ENCODE measurements at places on chromosomes 7 and 10.

GRCh38 chr7:22876986-22877729 lies 54.5 kb upstream of the TOMM7 start:
- DNase-seq, result no peak

DNA sequence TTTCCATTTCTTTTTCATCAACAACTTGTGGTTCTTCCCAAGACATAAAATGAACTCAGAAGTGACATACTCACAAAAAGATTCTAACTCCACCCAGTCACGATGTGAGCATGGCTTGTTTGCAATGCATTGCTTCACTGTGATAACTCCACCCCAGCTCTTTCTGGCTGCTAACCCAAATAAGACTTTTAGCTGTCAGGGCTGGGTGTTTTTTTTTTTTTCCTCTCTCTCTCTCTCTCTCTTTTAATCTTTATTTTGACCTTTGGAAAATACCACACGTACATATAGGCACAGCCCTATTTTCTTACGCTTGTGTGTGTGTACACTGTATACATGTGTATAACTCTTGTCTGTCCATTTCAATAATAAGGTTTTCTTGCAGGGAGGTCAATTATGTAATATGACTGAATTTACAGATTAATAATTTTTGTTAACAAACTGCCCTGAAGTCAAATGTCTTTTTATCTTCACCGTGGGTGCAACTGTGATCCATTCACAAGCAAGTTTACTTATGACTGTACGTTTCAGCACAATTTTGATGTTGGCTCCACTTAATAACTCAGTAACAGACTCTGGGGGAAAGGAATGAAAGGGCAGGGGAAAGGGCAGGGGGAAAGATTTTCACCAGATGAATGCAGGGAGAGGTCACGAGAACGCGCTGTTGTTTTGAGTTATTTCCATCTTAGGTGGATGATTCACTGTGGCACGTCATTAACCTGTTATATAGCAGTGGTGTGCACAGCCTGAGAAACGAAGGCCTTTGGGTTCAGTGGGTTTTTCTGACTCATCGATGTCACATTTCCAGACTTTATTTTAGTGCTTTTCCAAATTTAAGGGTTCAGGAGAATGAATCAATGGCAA lies 49.1 kb downstream of the APBB1IP start:
- DNase-seq, result no peak

DNA sequence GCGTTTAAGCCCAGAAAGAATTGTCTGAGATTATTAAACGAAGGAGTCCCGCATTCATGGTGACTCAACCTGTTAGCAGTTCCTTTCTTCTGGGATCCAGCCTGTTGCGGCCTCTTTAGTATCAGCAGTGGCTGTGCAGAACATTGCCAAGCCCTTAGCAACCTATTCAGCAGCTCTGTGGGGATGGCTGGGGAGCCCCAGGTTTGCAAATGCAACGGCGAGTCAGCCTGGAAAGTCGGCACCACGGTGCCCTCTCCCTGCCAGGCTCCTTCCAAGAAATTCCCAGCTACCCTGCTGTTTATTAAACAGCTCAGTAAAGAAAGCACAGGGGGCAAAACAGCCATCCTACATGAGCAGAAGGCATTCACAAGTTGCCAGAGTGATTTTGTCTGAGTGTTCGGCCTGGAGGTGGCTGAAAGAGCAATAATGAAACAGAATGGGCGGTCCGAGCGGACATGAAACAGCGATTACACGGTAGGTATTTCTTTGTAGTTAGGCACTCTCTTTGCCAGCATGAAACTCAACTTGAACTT lies 198.3 kb downstream of the BAMBI start:
- DNase-seq, result no peak

GRCh38 chr7:111872450-111873325 lies 310.4 kb upstream of the IMMP2L start:
- DNase-seq, result no peak

GRCh38 chr10:22700489-22700888 lies 13.9 kb downstream of the PIP4K2A start:
- DNase-seq, result no peak

All from NCI-H1105 (cell line).